ENCODE measurements at places on chromosomes 1 and 21.

GRCh38 chr1:5351366-5351765 lies 640.9 kb downstream of the NPHP4 start:
- DNase-seq, result no peak

DNA sequence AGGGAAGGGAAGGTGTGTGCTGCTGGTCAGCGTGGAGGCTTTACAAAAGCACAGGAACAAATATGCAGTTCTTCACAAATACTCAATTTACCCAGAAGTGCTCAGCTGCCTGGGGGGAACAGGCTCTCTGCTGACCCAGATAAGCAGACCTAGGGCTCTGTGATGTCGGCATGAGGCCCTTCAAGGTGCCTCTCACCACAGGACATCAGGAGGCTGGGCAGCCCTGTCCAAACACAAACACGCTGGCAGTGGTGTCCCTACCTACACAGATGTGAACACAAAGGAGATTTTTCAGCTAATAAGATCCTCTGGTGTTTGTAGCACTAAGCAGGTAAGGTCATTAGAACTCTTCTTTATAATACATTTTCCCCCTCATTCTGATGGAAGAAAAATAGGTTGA lies 243.0 kb upstream of the PROX1 start:
- DNase-seq, result no peak

DNA sequence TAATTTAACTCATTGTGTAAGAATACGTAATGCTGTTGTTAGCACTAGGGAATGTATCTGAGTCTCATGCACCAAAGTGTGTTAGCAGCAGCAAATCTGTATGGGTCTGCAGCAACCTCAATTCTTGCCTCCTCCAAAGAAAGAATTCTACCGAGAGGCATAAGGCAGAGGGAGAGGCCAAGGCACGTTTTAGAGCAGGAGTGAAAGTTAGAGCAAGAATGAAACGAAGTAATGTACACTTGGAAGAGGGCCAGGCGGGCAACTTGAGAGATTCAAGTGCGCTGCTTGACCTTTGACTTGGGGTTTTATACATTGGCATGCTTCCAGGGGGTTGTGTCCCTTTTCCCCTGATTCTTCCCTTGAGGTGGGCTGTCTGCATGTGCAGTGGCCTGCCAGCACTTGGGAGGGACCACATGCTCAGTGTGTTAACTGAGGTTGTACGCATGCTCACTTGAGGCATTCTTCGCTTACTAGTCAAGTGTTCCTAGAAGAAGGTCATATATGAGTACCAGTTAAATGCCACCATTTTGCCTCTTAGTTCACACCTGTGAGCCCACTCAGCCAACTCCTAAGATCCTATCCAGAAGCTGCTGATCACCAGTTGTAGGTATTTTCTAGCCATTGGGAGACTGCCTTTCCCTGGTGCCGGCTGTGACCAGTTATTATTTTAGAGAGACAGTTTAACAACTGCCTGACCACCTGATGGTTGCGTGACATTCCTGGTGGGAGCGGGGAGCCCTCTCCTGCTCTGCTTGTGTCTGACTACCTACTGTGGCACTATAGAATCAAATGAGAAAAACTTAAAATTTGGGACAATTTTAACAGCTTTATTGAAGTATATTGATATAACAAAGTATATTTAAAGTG lies 2.7 kb upstream of the CNN3 start:
- DNase-seq, result no peak

GRCh38 chr1:15941044-15941840 lies 34.7 kb downstream of the ZBTB17 start:
- no peak for DNase-seq
